NCI-H446 (cell line): ENCODE measurements at places on chromosomes 1 and 21.

DNA sequence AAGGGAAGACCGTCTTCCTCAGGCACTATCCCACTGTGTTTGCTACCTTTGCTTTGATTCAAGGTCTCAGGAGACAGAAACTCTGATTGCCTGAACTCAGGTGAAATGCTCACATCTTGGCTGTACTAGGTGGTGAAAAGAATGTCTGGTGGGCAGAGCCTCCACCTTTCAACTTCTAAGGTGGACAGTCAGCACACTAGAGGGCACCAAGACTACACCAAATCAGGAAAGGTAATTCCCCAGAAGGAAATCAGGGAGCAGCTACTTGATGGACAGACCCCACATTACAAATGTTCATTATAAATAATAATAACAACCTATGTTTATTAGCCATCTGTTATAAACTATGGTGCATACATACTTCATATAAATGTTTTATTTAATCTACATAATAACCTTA lies 220.9 kb downstream of the ATG4C start:
- no peak for DNase-seq

DNA sequence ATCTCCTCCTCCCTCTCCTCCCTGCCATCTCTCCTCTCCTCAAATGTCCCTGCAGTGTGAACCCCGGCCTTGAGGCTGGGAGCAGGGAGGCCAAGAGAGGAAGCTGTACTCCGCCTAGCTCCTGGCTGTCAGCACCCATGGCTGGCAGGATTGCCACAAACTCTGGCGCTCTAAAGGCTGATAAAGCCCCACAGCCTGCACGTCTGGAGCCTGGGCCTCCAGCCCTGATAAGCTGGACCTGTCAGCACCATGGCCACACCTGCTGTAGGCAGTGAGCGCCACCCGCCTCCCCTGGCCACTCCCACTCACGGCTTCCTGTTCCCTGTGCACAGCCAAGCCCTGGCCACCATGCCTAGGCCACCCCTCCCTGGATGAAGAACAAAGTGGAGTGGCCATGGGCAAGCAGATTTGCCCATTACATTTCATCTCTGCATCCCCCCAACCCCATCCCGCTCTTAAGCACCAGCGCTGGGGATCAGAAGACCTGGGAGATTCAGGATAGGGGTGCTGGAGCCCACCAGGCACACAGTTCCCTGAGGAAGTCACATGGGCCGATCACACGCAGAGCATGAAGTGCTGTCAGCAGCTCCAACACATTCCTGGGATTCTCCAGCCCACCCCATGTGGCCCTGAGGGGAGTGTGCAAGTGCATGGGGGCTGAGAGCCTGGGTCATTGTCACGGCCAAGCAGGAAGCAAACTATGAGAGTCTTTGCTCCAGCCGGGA lies 24.2 kb upstream of the NPPB start:
- DNase-seq, result no peak

- no peak for DNase-seq
Measured at GRCh38 chr21:14251336-14251735, 35.4 kb downstream of the RBM11 start.

DNA sequence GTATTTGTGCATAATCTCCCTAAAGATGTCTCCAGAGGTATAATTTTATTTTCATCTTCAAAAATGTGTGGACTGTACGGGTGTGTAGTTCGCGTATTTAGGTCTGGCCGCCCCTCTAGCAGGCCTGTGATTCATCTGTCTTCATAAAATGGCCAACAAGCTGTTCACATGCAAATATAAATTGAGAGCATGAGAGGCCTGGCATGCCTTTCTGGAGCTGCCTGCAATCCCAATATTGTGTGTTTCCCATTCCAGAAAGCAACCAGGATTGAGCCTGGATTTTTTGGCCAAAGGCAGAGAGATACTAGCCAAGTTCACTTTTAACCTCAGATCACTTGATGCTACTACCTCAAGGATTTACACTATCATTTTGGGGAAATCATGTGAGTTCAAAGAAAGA lies 197.2 kb downstream of the NFIA start:
- peak; percentile 77 for DNase-seq

GRCh38 chr21:43190951-43191350 lies 22.1 kb downstream of the CRYAA start:
- DNase-seq, result no peak
